Right ventricle myocardium inferior (tissue), 1 donor: ENCODE measurements at places on chromosomes 1 and 21.

GRCh38 chr1:114735479-114735878 lies 18.9 kb upstream of the NRAS start:
- no peak for DNase-seq

- DNase-seq, result no peak
Measured at GRCh38 chr1:40625076-40625475, 40.4 kb downstream of the RIMS3 start.

- DNase-seq, result no peak
Measured at GRCh38 chr1:44884746-44885145, 41.7 kb upstream of the PTCH2 start.

DNA sequence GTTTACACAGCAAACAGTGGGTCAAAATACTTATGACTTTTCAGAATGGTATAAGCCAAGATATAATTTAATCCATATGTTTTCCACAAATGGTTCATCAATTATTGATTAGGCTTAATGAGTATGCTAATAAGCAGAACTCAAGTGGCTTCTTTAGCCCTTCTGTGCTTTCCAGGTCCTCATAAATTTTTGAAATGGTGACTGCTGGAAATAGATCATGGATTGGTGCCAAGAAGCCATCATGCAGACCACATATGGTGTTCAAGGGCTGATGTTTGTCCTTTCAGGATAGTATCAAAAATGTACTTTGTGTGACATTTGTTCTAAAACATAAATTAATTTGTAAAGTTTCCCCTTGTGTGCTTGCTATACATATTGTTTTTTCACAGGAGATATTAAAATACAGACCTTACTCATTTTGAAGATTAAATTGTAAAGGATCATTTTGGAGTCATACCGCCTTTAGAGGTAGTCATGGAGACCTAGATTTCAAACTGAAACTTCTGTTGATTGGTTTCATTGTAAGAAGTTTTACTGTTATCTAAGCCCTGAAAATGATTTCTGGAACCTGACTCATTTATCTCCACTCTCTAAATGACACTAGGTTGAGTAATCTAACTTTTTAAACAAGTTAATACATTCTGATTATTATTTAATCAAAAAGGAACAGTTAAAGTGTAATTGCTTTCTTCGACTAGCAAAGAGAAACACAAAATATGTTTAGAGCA lies 507.9 kb downstream of the PLA2G4A start:
- DNase-seq, result no peak

DNA sequence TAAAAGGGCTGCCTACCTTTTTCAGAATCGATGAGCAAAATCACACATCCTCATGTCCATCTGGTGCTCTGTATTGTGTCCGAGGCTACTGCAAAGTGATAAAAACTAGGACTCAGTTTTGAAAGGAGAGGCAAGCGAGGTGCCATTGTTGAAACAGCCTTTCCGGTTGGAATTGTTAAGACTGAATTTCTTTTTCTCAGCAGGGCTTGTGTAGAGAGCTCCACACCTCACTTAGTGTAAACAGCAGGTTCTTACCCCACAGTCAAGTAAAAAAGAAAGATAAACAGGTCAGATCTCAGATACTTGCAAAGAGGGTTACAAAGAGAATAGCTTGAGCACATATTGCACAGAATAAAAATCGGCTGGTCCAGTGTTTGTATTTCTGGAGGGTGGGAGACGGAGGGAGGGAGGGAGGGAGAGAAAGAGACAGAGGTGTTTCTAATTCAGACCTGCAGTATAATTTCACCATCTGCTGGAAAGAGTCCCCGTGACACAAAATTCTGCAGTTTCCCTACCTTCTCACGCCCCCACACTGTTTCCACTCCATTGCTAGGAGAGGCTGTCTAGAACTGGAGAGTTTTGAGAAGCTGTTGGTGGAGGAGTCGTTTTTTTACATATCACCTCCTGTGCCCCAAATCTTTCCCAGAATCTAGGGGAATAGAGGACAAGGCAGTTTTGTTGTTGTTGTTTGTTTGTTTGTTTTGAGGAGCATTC lies 82.5 kb downstream of the EDEM3 start:
- DNase-seq, result no peak

GRCh38 chr1:241638099-241638682 lies 2.0 kb downstream of the CHML start:
- no peak for DNase-seq

DNA sequence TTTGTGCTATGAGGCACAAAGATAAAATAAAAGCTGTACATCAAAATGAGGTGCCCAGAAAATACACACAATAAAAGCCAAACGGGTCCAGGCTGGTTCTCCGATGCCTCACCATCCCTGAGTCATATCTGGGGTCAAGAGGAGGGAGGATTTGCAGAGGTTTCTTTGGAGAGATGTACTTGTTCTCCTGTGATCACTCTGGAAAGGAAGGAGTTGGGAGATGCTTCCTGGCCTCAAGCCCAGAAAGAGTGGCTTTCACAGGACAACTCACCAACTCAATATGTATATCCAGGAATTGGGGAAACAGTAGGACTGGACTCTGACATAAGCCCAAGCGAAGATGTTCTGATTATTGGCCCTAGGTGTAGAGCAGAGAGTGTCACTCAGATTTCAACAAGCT lies 51.9 kb downstream of the DIPK1A start:
- no peak for DNase-seq

DNA sequence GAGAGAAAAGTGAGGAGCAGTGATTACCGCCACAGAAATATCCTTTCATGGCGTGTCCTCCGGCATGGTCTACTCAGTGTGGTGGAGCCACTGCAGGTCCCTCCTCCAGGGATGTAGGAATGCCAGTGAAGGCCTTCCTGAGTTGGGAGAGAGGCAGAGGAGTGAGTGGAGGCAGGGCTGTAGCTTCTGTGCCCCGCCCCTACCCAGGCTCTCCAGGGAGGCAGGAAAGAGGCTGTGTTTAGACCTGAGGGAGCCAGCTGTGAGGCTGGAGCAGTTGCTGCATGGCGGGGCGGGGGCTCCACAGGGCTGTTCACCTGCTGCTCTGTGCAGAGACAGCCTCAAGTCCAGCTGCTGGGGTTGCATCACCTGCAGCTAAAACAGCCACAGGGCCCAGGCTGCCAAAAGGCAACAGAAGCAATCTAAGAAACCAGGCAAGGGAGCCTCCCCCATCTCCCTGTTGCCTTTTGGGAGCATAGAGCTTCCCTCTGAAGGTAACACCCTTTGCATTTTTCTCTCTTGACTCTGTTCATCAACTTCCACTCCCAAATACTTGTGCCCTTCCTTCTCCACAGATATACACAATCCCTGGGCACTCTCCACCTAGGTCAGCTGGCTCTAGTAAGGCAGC lies 801 bp upstream of the ANXA9 start:
- DNase-seq, result no peak

GRCh38 chr1:236734141-236734765 lies 48.0 kb downstream of the ACTN2 start:
- DNase-seq, result no peak

- no peak for DNase-seq
Measured at GRCh38 chr1:151858030-151858746, 4.7 kb upstream of the THEM5 start.

DNA sequence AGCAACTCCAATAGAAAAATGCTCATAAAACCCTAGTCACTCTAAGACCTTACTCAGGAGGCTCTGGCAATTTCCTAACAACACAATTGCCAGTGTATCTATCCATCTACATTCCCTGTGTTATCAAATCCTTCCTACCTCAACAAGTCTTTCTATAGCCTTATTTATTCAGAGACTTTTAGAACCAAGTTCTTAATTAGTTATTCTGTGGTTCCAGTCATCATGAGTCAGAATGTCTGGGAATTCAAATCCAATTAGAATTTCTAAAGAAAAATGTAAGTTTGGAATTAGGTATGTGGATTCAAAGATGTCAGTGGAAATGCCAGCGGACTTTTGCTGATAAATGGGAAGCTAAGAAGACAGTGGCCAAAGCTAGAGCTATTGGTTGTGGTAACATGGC lies 302.6 kb upstream of the C1orf87 start:
- DNase-seq, result no peak

DNA sequence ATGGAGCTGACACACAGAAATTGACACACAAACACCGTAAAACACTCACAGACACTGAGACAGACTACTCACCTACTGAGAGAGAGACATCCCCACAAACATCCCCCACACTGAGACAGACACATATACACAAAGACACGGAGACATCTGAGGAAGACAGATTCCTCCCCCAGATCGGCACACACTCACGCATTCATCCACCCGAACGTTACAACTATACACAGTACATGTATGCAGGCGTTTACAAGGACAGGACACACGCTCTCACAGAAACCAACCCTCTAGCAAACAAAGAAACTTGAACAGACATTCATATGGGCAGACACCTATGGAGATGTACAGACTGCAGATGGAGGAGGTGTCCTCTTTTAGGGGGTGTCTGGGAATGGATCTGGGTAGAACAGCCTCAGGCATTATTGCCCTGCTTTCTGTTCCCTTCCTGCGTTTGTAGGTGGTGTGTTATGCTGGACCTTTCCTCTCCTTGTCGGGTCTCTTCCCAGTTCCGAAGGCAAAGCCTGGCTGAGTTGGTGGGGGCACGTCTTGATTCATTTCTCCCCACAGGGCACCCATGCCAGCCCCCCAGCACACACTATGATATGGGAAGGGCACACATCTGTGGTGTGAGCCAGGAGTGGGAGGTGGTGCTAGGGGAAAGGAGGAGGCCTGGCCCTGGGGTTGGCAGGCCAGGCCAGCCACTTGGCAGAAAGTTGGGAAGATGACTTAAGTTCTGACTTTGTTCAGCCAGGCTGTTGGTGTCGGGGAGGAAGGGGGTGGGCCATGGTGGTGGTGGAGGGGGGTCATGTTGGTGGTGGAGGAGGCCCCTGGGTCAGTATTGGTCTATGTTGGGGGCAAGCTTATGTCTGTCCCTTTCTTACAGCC lies 1.5 kb downstream of the KIRREL1 start:
- DNase-seq, result no peak

DNA sequence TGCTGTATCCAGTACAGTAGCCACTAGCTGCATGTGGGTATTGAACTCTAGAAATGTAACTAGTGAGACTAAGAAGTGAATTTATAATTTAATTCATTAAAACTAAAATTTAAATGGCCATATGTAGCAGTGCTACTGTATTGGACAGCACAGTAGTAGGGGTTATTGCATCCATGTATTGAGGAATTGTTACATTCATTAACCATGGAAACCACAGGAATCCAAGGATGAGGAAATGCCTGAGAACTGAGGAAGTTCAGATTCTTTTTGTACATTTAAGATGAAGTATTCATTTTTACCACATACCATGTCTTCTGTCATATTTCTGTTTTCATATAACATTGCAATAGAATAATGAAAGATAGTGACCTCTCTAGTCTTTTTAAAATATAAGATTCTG lies 2.6 kb downstream of the MTF2 start:
- DNase-seq, result no peak

DNA sequence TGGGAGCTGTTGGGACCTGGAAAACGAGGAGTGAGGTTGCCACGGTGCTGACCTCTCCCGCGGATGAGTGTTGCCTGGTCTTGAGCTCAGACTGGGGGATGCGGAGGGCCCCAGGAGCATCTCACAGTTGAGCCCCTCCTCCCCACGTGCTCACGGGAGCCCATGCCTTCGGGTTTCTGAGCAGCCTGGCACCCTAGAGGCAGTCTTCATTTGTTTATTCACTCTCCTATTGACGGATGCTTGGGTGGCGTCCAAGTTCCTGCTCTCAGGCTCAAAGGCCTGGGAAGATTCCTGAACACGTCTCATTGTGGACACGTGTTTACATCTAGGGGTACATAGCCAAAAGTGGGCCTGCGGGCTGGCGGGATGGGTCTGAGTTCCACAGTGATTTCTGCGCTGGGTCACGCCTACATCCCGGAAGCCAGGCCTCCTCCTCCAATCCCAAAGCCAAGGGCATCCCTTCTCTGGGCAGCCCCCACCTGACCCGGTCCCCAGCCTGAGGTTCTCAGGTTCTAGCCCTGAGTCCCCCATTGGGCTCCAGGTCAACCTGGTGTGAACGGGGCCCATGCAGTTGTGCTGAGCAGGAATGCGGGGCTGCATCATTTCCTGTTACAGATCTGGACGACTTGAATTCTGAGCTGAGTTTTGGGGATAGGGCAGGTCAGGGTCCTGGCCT lies 14.7 kb downstream of the WNT3A start:
- DNase-seq, result no peak

DNA sequence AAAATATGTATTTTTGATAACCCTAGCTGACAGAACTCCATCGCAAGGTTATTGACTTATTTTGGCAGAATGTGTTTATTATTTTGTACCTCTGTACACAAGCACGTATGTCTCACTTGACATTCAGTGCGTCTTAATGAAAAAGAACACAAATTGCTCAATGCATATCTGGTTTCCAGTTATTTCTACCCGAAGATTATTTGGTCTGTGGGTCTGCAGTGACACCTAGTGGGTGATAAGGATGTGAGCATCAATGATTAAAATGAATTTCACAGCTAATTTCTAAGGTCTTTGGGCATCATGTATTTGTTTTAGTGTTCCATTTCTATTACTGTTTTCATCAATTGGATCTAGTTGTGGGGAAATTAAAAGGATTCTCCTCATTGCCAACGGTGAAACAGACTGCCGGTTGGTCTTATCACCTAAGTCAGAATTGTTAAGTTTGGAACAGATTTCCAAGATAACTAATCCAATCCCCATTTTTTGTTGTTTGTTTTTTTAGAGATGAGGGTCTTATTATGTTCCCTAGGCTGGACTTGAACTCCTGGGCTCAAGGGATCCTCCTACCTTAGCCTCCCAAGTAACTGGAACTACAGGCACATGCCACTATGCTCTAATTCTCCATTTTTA lies 13.9 kb downstream of the DDX20 start:
- DNase-seq, result no peak

DNA sequence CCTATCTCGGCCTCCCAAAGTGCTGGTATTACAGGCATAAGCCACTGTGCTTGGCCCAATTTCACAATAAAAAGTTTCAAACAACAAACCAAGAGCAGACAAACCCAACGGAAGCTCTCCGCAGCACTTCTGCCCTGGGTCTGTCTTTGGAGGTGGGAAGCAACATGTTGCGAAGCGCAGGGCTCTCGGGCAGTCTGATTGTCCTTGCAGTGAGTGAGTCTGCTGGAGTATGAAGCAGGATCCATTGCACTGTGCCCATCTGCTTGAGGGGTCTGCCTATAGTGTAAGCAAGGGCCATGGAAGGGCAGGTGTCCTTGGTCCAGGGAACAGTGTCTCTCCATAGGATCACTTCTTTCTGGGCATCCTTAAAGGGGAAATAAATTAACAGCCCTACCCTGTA lies 14.6 kb upstream of the PARP1 start:
- DNase-seq, result no peak

- peak; percentile 83 for DNase-seq
Measured at GRCh38 chr1:111204201-111204982, 3.9 kb upstream of the DENND2D start.

- no peak for DNase-seq
Measured at GRCh38 chr21:43884012-43884860, 19.2 kb downstream of the AGPAT3 start.

- no peak for DNase-seq
Measured at GRCh38 chr1:1869469-1869868, 21.4 kb downstream of the GNB1 start.
